ENCODE measurements at places on chromosomes 5 and 9. TPM values are rescaled to one million over a fixed set of nuclear protein-coding genes. Genes with fewer than 3 reads are reported as not detected.

GRCh38 chr5:136769900-136770684 lies 404.7 kb upstream of the TRPC7 start:
- no peak for DNase-seq

GRCh38 chr5:109619021-109619460 lies 70.7 kb upstream of the MAN2A1 start:
- no peak for DNase-seq

DNA sequence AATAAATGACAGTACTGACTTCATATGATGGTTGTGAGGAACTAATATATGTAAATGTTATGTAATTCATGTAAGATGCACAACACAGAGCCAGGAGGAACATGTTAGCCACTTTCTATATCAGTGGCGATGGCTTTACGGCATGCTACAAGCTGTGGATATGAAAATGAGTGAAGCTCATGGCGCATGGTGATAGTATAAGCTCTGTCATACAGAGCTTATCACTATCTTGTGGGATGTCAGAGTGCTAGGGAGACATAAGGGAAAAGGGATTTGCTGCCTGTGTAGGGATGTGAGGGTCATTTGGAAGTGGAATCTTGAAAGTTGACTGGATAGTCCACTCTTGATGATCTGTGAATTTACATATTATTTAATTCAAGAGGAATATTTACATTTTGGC lies 13.6 kb downstream of the CPEB4 start:
- no peak for DNase-seq

DNA sequence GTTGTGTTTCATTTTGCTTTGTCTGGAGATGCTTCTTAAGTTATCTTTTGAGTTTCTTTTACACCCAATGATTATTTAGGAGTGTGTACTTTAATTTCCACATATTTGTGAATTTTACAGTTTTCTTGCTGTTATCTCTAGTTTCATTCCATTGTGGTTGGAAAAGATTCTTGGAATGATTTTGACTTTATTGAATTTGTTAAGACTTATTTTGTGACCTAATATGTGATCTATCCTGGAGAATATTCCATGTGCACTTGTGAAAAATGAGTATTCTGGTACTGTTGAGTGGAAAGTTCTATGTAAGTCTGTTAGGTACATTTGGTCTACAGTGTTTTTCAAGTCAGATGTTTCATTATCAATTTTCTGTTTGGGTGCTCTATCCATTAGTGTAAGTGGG lies 24.4 kb upstream of the GRAMD2B start:
- DNase-seq, result no peak

DNA sequence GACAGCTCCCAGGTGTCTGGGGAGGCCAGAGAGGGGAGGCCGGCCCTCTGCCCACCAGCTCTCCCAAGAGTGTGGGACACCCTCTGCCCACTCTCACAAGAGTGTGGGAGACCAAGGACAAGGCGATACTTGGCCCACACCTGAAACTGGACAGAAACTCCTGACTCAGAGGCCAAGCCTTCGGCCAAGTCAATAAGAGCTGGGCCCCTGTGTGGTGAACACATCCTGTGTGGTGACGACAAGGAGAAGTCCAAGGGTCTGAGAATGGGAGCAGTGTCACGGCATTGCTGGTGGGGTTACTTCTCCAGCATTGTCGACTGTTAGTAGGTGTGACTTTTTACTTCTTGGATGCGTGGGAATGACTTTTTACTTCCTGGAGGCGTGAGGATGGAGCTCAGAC lies 14.6 kb upstream of the F2RL1 start:
- no peak for DNase-seq

The GNA14 gene
- polyA plus RNA-seq, result 0.22 TPM

The USP20 gene
- 19.0 TPM for polyA plus RNA-seq

Data from BJ (cell line).